ENCODE measurements at places on chromosomes 4 and X. TPM values are rescaled to one million over a fixed set of nuclear protein-coding genes. Genes with fewer than 3 reads are reported as not detected.

DNA sequence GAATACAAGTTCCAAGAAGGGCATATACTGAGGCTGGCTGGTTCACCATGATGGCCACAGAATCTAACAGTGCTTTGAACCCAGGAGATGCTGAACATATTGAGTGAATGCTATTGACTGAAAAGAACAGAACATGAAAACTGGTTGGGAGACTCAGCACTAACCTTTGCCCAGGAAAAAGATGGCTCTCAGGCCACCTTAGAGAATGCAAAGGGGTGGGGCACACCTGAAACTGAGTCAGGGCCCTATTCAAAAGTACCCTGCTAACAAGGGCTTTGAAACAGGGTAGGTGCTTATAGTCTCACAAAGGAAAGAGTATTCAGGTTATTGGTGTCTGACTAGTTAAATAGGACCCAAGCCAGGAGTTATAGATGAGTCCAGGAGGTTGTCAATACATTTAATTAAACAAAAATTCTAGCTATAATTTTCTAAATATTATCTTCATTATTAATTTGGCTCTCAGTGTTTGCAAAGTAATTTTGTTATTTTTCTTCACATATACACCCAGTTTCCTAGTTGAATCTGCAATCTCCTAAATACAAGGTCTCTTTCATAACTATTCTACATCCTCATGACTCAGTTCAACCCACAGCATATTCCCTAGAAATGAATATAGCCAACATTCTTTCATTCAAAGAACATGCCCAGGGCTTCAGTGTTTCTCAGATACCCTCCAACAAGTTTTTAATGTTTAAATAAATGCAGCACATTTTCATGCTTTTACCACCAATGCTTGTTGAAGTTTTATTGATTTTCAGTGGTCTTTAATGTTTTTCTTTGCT lies 144.2 kb upstream of the RAPGEF2 start:
- no peaks in the 10 kb centered on the region for H3K27me3 ChIP-seq
- no peak overlapping the region for H3K27ac ChIP-seq
- no peaks in the 10 kb centered on the region for H3K36me3 ChIP-seq
- no peak overlapping the region for H3K4me3 ChIP-seq
- no peak for DNase-seq

GRCh38 chr4:73127839-73128453 lies 58.4 kb upstream of the COX18 start:
- no peaks in the 10 kb centered on the region for H3K27me3 ChIP-seq
- peak; percentile 13 for DNase-seq
- H3K27ac ChIP-seq = no peak overlapping the region
- no peaks in the 10 kb centered on the region for H3K4me1 ChIP-seq
- H3K4me3 ChIP-seq = no peak overlapping the region
- peaks cover 85% of the 10 kb centered on the region for H3K36me3 ChIP-seq

DNA sequence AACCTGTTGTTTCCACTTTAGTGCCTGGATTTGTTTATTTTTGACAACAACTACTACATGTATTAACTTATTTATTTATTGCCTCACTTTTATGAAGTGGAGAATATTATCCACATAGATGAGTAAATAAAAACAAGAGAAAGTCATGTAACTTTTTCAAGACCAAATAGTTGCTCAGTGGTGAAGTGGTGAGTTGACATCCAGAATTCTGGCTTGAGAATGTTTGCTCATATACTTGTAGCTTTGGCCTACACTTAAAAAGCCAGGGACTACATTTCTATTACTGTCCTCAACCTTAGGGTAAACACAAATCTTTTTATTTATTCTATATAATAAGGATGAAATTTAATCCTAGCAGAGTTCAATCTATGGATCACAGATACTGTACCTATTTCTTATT lies 47.7 kb upstream of the GALNTL6 start:
- no peaks in the 10 kb centered on the region for H3K27me3 ChIP-seq
- no peak overlapping the region for H3K4me3 ChIP-seq
- DNase-seq = no peak
- no peaks in the 10 kb centered on the region for H3K36me3 ChIP-seq
- H3K4me1 ChIP-seq = no peaks in the 10 kb centered on the region
- H3K27ac ChIP-seq = no peak overlapping the region

- no peaks in the 10 kb centered on the region for H3K27me3 ChIP-seq
- H3K27ac ChIP-seq = no peak overlapping the region
- H3K4me3 ChIP-seq = no peak overlapping the region
- H3K4me1 ChIP-seq = no peaks in the 10 kb centered on the region
- DNase-seq = no peak
Observed at GRCh38 chr4:26124753-26125321, 196.0 kb upstream of the RBPJ start.

DNA sequence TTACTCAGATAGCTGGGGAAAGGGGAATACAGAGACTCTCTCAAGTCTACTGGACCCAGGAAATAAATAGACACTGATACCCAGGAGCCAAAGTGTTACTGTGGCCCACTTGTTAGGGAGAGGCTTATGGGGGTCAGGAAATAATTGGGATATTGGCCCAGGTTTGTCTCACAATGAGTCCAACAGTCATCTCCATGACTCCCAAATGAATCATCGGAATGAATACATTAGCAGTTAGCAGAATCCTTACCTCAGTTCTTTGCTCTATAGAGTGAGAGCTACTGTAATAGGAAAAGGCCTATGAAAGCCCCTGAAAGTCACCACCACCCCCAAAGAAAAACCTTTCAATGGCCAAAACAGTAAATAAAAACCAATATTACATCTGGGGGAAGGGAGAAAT lies 42.4 kb upstream of the ARHGEF6 start:
- H3K27me3 ChIP-seq = no peaks in the 10 kb centered on the region
- H3K4me1 ChIP-seq = peaks cover 4% of the 10 kb centered on the region
- H3K36me3 ChIP-seq = 0 out of 3 replicates have a peak, but pooled peaks cover 2% of the 10 kb centered on the region
- no peak for DNase-seq
- H3K4me3 ChIP-seq = no peak overlapping the region
- no peak overlapping the region for H3K27ac ChIP-seq

- no peak overlapping the region for H3K27ac ChIP-seq
- H3K4me3 ChIP-seq = no peak overlapping the region
- no peaks in the 10 kb centered on the region for H3K36me3 ChIP-seq
- DNase-seq = no peak
- H3K27me3 ChIP-seq = peaks cover 10% of the 10 kb centered on the region
Observed at GRCh38 chr4:78468272-78468671, 83.3 kb upstream of the ANXA3 start.

DNA sequence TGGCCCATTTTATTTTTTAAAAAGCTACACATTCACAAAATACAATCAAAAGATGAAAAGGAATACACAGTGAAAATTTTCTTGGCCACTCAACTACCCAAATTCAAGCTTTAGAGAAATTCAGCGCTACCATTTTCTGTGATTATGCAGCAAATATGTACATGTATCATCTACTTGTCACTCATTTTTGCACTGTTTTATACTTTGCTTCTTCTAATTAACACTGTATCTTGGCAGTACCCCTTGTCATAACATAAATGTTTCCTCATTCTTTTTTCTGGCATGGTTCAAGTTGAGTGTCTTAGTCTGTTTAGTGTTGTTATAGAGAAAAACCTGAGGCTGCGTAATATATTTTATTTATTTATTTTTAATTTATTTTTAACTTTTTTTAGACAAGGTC lies 15.7 kb upstream of the PPID start:
- no peaks in the 10 kb centered on the region for H3K4me1 ChIP-seq
- DNase-seq = no peak
- H3K27me3 ChIP-seq = no peaks in the 10 kb centered on the region
- H3K4me3 ChIP-seq = no peak overlapping the region

DNA sequence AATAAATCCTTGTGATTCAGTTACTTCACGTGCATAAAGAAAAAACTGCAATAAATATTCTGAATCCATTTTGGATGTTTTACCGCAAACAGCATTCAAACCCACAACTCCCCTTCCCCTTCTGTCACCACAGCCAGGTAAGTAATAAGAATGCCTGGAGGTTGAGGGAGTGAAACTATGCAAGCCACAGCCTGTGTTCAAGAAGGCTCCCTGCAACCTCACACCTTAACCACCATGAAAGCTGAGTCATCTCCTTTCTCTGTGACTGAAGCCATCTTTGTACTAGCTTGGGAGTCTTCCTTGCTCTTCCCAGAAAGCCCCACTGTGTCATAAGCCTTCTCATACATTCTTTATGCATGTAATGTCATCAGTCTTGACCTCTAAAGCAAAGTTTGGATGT lies 297.0 kb upstream of the PUDP start:
- no peaks in the 10 kb centered on the region for H3K4me1 ChIP-seq
- no peaks in the 10 kb centered on the region for H3K27me3 ChIP-seq
- no peak overlapping the region for H3K4me3 ChIP-seq
- DNase-seq = no peak
- no peak overlapping the region for H3K27ac ChIP-seq

DNA sequence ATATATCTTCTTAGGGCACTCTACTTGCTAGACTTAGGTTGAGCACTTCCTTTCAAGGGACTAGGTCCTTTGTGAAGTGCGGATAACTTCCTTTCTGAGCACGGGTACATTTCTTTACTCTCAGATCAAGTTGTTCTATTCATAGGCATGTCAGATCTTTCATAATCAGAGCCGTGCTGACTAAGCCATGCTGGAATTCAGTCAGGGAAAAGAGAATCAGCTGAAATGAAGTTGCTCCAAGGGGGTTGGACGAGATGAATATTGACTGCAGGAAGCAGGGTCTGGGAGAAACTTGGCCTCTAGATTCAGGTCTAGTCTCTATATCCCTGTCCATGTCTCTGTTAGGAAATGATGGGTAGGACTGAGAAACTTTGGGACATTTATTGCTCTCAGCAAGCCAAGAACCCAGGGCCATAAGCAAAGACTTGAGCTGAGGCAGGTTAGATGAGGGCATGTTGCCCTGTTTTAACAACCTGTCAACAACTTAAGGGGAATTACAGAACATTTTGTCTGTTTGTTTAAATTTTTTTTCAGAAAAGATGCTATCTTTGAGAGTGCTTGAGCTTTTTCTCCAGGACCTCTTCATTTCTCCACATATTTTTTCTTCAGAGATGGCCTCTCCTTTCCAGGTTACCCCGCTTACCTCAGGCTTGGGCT lies 28.3 kb downstream of the AREG start:
- no peak for DNase-seq
- H3K27me3 ChIP-seq = no peaks in the 10 kb centered on the region
- no peak overlapping the region for H3K4me3 ChIP-seq
- H3K36me3 ChIP-seq = no peaks in the 10 kb centered on the region
- no peak overlapping the region for H3K27ac ChIP-seq

GRCh38 chr4:24772061-24772705 lies 23.2 kb upstream of the SOD3 start:
- DNase-seq = no peak
- no peaks in the 10 kb centered on the region for H3K4me1 ChIP-seq
- no peak overlapping the region for H3K4me3 ChIP-seq
- H3K36me3 ChIP-seq = no peaks in the 10 kb centered on the region

- no peaks in the 10 kb centered on the region for H3K4me1 ChIP-seq
- H3K27me3 ChIP-seq = no peaks in the 10 kb centered on the region
- H3K27ac ChIP-seq = no peak overlapping the region
- H3K36me3 ChIP-seq = no peaks in the 10 kb centered on the region
Observed at GRCh38 chrX:17376431-17377077, 1.6 kb downstream of the NHS start.

DNA sequence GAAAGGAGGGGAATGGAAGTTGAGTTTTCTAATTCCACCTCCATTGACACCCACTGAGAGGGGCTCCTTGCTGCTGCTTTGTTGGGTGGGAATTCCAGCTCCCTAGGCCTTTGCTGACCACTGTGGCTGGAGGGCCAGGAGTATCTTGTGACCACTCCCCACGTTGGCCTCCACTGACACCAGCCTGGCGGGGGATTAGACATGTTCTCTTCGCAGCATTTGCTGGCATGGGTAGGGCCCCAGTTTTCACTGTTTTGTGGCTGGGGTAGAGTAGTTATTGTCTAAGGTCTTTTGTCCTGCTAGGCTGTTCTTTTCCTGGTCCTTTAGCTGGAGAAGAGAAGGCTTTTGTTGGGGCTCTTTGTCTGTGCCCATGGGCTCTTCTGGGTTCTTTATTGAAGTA lies 116.7 kb downstream of the CDKL5 start:
- no peak overlapping the region for H3K27ac ChIP-seq
- no peaks in the 10 kb centered on the region for H3K4me1 ChIP-seq
- no peak for DNase-seq
- H3K27me3 ChIP-seq = no peaks in the 10 kb centered on the region
- H3K4me3 ChIP-seq = no peak overlapping the region

GRCh38 chr4:8843597-8843996 lies 28.0 kb downstream of the HMX1 start:
- H3K4me3 ChIP-seq = no peak overlapping the region
- H3K27ac ChIP-seq = no peak overlapping the region

GRCh38 chrX:151985955-151986354 lies 11.5 kb upstream of the GABRE start:
- no peaks in the 10 kb centered on the region for H3K27me3 ChIP-seq
- no peak for DNase-seq
- H3K36me3 ChIP-seq = no peaks in the 10 kb centered on the region
- no peak overlapping the region for H3K4me3 ChIP-seq
- peaks cover 12% of the 10 kb centered on the region for H3K4me1 ChIP-seq

DNA sequence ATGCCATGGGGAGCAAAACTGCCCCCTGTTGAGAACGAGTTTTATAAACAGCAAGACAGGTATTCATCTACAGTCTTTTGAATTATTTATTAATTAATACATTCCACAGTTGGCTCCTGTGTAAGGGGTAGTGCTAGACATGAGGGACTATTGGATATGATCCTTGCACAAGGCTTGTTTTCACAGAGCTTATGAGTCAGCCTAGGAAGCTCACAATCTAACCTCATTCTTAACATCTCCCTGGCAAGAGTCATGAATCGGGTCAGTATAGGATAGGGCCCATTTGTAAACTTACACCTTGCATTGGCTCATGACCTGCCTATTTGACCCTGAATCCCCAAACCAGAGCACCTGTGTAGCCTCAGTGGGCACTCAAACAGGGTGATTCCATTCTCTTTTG lies 209.1 kb upstream of the HCCS start:
- no peaks in the 10 kb centered on the region for H3K4me1 ChIP-seq
- no peak overlapping the region for H3K4me3 ChIP-seq
- H3K27me3 ChIP-seq = no peaks in the 10 kb centered on the region
- no peak for DNase-seq

DNA sequence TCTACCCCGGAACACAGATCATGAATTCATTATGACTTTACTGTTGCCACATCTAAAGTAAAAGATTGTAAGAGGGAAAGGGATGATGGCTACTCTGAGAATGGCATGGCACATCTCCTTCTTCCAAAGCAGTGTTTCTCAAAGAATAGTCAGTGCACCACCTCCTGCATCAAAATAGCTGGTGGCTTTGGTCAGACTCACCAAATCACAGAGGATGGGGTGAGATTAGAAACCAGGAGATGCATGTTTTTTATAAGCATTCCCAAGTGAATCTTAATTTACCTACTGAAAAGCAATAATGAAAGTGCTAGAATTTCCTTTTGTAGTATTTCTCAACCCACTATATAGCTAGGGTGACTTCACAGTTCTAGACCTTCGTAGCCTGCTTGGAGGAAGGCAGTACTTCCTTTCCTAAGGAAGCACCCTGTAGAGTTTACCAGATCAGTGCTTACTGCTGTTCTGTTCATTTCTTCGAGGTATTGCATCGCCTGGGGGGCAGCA lies 340.8 kb upstream of the KLF3 start:
- H3K4me1 ChIP-seq = peaks cover 24% of the 10 kb centered on the region
- H3K27ac ChIP-seq = peak overlapping the region; percentile 56
- no peak for DNase-seq
- no peaks in the 10 kb centered on the region for H3K27me3 ChIP-seq
- no peak overlapping the region for H3K4me3 ChIP-seq

- H3K27me3 ChIP-seq = no peaks in the 10 kb centered on the region
- H3K36me3 ChIP-seq = no peaks in the 10 kb centered on the region
- DNase-seq = no peak
Observed at GRCh38 chrX:79477691-79478090, 110.6 kb upstream of the ITM2A start.

The CLNK gene
- polyA plus RNA-seq = not detected

The ALB gene
- polyA plus RNA-seq = 0.07 TPM

The PPP1R2C gene
- not detected for polyA plus RNA-seq

The GK gene
- polyA plus RNA-seq = 12.5 TPM

The RRH gene
- polyA plus RNA-seq = 0.07 TPM
